ENCODE measurements at places on chromosomes 11 and 22. TPM values are rescaled to one million over a fixed set of nuclear protein-coding genes. Genes with fewer than 3 reads are reported as not detected.

DNA sequence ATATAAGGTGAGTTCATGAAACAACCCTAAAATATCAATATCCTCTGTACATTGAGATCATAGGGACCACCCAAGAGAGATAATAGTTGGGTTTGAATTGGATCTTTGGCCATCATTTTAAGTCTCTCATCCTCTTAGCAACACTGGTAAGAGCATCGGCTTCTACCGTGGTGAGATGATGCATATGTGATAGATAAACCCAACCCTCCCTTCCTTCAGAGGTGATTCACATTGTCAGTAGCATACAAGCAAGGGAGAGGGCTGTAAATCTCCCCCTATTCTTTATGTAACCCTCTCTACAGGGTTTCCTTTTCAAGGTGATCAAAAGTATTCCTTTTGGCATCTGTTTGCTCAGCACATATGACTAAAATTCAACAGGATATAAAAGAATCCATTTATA lies 102.4 kb upstream of the MTMR2 start:
- no peak for DNase-seq

GRCh38 chr11:60878245-60879101 lies 11.1 kb downstream of the ZP1 start:
- DNase-seq: no peak

- no peak for DNase-seq
These were observed at the start of gene PRR5L for GRCh38 chr11:36295926-36296325. Gene PRR5L, plus strand, starts transcription at chr11:36296288. Its CDS starts 104,834 bp downstream, at chr11:36401122.

DNA sequence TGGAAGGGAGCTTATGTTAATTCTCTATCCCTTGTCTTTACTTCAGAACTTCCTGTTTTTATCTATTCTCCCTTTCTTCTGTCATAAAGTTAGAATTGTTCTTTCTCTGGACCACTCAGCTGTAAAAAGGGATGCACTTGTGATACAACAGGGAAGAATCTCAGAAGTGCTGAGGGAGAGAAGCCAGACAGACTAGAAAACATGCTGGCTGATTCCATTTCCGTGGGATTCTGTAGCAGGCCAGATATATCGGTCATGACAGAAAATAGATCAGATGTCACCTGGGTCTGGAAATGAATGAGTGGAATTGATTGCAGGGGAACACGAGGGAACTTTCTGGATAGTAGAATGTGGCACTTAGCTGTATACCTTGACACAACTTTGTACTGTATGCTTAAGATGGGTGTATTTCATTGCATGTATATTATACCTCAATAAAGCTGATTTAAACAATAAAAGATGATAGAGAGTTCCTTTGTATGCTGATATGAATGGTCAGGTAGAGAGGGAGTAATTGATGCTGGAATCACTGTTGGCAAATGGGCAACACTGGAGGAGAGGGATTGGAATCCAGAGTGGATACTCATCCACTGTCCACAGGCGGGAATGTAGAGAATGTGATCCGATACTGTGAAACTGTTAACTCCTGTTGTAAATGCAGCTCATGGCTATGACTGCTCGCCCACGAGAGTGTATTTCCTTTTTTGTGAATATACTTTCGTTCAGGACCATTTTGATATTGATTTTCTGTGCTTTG lies 59.6 kb downstream of the ATXN10 start:
- no peak for DNase-seq

DNA sequence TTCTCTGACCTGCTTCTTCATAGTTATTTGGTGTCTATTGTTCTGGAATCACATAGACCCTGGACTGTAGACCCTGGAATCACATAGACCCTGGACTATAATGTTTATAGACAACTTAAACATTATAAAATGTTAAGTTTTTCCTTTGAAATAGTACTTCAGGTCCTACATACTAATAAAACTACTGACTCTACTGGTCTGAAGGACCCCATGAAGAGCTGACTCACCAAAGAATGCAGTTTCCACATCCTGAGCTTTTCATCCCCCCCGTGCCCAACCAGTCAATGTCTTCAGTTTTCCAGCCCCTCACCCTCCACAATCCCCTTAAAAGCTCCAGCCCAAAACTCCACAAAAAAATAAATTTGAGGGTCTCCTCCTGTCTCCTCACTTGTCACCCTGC lies 6.6 kb upstream of the PLEKHA7 start:
- no peak for DNase-seq

GRCh38 chr22:42519525-42520401 lies at the start of gene RRP7A:
Gene RRP7A, minus strand, starts transcription at chr22:42519796. Its CDS starts 10 bp downstream, at chr22:42519786.
- peak; percentile 44 for DNase-seq

- no peak for DNase-seq
These were observed 910 bp downstream of the CLTCL1 start for GRCh38 chr22:19290400-19291217.

DNA sequence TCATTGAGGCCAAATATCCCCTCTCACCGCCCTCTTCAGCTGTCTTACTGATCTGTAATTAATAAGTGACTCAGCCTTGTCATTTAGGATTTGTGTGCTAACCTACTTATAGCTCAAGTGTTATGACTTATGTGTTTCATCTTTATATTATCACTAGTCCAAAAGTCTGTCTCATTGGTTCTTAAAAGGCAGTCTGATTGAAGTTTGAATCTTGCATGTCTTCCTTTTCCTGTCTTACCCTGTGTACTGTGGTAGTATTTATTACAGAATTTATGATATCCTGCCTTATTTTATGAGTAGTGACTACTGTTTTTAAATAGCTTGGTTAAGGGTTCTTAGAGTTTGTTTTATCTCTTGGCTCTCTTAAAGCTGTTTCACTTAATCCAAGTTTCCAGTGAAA lies 6.3 kb downstream of the DEPDC7 start:
- no peak for DNase-seq

DNA sequence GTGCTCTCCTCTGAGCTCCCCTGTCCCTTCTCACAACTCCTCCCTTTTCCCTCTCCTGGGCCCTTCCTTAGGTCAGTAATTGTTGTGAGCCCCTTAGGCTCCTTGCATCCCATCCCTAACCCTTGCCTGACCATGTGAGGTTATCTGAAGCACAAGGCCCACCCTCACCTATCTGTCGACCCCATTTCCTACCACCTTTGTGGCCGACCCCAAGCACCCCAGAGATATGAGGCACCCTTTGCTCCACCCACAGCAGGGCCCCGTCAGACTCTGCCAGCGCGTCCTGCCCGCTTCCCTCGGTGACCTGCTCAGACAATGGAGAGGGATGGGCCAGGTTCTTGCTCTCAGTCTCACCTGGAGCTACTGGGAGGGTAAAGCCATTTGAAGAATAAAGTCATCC lies 1.3 kb downstream of the GNG3 start:
- DNase-seq: no peak

DNA sequence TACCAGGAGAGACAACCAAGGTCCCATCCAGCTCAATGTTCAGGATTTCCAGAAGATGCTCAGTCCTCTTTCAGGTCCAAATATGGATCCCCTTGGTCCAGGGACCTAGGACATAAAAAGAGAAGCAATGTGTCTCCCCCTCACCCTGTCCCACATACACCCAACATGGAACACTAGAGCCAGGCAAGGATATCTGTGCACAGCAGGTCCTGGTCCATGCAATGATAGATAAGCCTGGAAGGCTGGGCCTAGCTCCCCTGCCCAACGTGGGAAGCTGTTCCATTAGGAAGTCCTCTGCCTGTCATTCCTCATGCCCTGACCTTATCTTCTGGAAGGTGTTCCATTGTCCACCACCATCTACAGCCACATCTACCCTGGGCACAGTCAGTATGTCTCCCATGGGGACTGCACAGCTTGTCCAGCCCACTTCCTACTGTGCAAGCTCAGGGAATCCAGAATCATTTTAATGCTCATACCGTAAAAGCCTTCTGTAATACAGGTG lies 1434.8 kb downstream of the TBC1D22A start:
- DNase-seq: no peak

GRCh38 chr22:21734540-21735199 lies 924 bp downstream of the YPEL1 start:
- DNase-seq: no peak

- DNase-seq: no peak
These were observed 24.9 kb downstream of the DHCR7 start for GRCh38 chr11:71423181-71423790.

Gene CRYBA4
- not detected for polyA plus RNA-seq

Gene DCHS1
- 33.1 TPM for polyA plus RNA-seq

Gene DEPDC5
- polyA plus RNA-seq: 15.4 TPM

Gene PDE2A
- 15.5 TPM for polyA plus RNA-seq

Gene MSANTD2
- 29.4 TPM for polyA plus RNA-seq

Gene TMEM132A
- 64.5 TPM for polyA plus RNA-seq

Measured in right renal pelvis (tissue), 4 donors.